ENCODE measurements at places on chromosomes 2 and 18. TPM values are rescaled to one million over a fixed set of nuclear protein-coding genes. Genes with fewer than 3 reads are reported as not detected.

MAP3K19 gene
- not detected for polyA plus RNA-seq

- no peak for DNase-seq
These were observed 135.7 kb downstream of the DIS3L2 start for GRCh38 chr2:232097260-232097659.

ANKRD23 gene
- 1.4 TPM for polyA plus RNA-seq

GRCh38 chr18:55088000-55088401 lies 128.7 kb upstream of the CCDC68 start:
- DNase-seq = no peak

DNA sequence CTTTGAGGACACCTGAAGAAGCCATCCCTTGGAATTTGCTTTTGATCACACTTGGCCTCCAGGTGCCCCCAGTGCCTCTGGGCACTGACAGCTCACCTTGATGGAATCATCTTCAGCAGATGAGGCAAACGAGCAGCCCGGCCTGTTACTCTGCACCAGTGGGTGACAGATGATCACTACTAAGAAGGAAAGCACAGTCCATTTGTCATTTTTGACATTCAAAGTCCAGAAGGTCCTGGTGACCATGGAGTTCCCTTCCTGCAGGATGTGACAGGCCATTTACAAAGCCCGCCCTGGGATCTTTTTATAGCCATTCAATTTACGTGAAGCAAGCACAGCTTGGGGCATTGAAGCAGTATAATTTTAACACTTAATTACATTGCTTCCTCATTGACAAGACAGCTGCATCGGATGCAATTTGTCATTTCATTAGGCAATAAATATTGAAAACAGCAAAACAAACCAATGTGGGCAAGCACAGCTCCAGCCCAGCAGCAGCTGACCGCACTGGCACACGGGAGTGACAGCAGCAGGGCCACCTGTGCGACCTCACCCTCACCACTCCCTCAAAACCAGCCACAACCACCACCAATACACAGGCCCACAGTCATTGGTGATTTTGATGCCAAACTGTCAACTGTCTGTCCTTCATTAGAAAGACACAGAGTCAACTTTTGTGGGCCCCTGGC lies 76.0 kb upstream of the SLC66A3 start:
- no peak for DNase-seq

GRCh38 chr2:13030606-13031005 lies 313.9 kb downstream of the TRIB2 start:
- DNase-seq = no peak

GRCh38 chr2:215615067-215615802 lies 179.4 kb upstream of the FN1 start:
- DNase-seq = no peak

GRCh38 chr18:406677-407076 lies 93.8 kb downstream of the COLEC12 start:
- DNase-seq = no peak

DNA sequence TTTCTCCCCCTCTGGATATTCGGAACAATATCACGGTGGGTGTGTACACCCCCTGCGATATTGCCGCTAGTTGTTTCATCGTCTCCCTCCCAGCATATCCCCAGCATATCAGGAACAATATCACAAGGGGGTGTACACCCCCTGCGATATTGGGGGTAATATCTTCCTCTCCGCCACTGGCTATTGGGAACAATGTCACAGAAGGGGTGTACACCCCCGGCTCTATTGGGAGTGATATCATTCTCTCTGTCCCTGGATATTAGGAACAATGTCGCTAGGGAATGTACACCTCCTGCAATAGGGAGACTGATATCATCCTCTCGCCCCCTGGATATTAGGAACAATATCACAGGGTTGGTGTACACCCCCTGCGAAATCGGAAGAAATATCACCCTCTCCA lies 1932.0 kb downstream of the SUCLG1 start:
- no peak for DNase-seq

OTX1 gene
- polyA plus RNA-seq = not detected
